ENCODE measurements at places on chromosomes 1 and 21.
A peak's percentile ranks its signal among the peaks of the same experiment; 100 is the strongest.

DNA sequence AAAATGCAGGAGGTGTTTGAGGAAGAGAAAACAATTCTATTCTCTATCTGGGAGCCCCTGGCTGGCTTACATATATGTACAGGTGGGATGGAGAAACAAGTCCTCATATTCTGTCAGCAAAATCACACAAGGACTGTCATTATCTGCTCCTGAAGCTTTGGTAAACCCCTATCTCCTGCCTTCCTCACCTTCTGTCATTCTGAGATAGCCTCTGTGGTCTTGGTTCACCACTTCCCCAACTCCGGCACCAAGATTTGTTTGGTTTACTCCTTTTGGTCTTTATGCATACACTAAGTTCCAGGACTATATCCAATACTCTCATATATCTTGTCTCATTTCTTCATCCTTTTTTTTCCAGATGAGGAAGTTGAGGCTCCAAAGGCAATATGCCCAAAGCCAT is 551.1 kb downstream of the PLPP3 start:
- DNase-seq = peak; percentile 65

DNA sequence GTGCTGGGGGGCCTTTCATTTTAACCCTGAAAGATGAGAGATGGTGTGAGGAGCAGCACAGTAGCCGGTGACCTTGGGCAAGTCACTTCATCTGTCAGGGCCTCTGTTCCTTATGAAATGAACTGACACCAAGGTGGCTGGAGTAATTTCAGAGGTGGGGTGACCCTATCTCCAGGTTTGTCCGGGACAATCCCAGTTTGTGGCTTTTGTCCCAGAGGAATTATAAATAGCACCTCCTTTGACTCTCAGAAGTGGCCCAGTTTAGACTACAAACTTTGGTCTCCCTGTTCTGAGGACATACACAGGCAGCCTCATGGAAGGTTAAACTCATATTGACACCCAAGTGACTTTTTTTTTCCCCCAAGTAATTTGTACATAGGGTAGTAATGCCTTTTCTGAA is 14.6 kb downstream of the ACTN2 start:
- DNase-seq = no peak

DNA sequence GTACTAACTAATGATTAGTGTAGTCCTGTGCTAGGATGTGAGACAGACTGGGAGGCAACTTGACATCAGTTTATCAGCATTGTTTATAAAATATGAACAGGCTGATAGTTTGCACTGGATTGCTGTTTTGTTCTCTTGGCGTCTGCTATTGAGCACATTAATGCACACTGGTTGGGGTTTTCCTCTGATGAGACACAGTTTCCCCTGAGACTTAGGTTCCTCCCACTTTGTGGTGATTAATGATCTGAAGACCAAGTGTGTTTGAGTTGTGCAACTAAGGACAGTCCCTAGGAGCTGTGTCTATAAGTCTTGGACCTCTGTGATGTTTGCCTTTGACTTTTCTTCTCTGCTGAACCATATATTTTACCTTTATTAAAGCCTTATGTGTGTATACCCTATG is 1015.4 kb downstream of the AMY1C start:
- DNase-seq = peak; percentile 37

DNA sequence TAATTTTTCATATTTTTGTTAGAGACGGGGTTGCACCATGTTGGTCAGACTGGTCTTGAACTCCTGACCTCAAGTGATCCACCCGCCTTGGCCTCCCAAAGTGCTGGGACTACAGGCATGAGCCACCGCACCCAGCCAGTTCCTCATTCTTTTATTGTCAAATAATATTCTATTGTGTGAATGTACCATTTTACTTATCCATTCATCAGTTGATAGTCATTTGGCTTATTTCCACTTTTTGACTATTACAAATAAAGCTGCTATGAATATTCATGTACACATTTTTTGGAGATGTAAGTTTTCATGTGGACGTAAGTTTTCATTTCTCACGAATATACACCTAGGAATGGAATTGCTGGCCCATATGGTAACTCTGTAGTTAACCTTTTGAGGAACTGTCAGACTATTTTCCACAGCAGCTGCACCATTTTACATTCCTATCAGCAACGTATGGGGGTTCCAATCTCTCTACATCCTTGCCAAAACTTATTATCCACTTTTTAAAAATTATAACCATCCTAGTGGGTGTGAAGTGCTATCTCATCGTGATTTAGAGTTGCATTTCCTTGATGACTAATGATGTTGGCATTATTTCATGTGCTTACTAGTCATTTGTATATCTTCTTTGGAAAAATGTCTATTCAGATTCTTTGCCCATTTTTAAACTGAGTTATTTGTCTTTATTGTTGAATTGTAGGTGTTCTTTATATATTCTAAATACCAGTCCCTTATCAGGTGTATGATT is 12.7 kb downstream of the PACC1 start:
- no peak for DNase-seq

DNA sequence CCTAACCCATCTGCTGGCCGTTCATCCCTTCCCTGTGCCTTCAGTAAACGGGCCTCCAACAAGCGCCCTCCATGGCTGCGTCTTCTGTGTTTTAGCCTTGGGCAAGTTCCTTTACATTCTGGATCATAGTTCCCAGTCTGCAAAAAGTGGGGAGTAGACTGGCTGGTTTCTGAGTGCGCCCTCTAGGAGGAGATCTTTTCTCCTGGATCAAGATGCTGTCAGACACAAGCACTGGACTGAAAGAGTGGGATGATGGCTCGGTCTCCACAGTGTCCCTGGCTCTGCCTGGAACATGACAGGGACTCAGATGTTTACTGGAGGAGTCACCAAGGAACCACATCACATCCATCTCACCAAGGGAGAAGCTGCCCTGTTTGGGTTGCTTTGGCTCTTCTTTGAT is 88.8 kb downstream of the PRDM2 start:
- no peak for DNase-seq

- DNase-seq = no peak
Measured at GRCh38 chr1:200181861-200182260, 154.4 kb downstream of the NR5A2 start.

DNA sequence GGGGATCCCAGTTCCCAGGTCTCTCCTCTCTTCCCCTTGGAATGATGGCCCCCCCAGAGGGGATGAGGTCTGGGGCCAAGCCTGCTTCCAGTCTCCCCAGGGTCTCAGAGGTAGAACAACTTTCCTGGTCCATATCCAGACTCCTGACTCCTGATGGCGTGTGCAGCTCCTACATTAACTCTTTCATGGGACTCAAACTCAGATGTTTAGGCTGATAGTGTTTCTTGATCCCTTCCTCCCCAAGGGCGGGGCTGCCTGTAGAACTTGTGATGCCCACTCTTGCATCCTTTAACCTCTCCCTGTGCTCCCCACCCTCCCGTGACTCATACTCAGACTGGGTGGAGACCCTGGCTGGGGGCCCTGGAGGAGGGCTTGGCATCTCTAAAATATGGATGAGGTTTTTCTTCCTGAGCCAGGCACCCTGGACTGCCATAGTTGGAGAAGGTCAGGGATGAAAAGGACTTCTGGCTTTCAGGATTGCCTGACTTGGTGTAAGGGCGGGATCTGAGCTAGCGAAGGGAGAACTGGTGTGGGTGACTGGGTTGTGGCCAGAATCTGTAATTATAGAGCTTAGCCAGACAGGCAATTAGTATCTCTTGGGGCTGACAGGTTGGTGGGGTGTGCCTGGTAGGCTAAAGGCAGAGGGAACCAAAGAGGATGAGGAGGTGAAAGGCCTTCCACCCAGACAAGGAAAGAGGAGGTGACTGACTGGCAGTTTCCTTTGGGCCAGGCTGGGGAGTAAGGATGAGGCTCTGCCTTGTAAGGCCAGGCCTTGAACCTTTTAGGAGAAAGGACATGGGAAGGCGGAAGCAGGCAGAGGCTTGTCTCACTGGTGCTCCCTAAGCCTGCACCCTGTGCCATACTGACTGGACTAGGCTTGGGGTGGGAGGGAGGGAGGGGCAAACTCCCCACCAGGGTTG is 1.5 kb downstream of the ATP8B2 start:
- DNase-seq = no peak

DNA sequence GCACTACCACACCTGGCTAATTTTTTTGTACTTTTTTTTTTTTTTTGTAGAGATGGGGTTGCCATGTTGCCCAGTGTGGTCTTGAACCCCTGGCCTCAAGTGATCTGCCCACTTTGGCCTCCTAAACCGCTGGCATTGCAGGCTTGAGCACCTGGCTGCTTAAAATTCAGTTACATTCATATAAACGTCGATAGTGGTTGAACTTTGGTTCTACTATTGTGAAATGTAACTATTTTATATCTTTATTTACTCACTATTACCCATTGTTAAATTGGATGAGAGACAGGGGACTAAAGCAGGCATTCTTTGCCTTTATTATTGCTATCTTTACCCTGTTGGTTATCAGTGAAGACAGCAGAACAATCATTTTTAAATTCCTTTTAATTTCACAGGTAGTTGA is 6.2 kb downstream of the SNX27 start:
- DNase-seq = no peak

- DNase-seq = no peak
Measured at GRCh38 chr1:181726320-181727012, 243.1 kb downstream of the CACNA1E start.

GRCh38 chr1:154404984-154405746 is at the start of gene IL6R:
Gene IL6R (plus strand): TSS chr1:154405343. CDS start chr1:154405630, 287 bp downstream.
- DNase-seq = peak; percentile 83

- DNase-seq = no peak
Measured at GRCh38 chr1:24965571-24965930, 35.5 kb upstream of the RUNX3 start.

- DNase-seq = no peak
Measured at GRCh38 chr1:196385109-196385508, 223.1 kb downstream of the KCNT2 start.

- DNase-seq = peak; percentile 77
Measured at GRCh38 chr1:50977575-50978143, 7.6 kb downstream of the CDKN2C start.

DNA sequence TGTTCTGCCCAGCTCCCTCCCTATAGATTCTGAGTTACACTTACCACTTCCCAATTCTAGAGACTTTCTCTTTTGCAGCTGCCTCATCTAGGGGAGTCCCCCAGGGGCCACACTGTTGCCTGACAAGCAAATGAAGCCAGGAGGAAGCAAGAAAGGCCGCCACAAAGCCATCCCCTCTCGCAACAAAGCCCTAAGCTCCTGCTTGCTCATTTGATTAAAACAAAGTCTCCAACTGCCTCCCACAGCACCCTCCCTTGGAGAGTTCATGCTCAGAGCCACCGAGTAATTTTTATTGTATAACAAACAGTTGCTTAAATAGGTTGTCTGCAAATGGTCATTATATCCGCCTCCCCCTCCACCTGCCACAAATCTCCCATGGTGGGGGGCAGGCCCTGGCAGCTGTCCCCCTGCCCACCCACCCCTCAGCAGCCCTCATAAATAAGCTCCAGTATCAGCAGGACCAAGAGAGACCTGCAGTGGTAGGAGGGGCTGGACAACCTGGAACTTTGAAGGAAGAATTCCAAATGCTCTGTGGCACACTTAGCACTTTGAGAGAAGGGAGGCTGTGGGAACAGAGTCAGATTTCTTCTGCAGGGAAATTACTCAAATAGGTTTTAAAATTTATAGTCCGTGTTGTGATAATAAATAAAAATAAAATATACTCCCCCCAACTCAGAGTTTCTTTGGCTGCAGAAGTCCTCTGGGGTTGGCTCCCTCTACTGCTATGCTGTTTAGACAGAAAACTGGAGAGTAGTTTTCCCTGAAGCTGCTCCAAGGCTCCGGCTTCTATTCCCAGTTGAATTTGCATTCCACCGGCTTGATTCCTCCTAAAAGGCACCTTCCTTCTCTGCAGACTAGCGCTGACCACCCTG is 237.5 kb downstream of the TTLL7 start:
- DNase-seq = peak; percentile 87

- no peak for DNase-seq
Measured at GRCh38 chr21:42340187-42341050, 10.4 kb downstream of the TFF2 start.

- no peak for DNase-seq
Measured at GRCh38 chr1:79903321-79903720, 896.8 kb upstream of the ADGRL4 start.

GRCh38 chr1:178025613-178026356 is 55.9 kb upstream of the SEC16B start:
- DNase-seq = no peak

DNA sequence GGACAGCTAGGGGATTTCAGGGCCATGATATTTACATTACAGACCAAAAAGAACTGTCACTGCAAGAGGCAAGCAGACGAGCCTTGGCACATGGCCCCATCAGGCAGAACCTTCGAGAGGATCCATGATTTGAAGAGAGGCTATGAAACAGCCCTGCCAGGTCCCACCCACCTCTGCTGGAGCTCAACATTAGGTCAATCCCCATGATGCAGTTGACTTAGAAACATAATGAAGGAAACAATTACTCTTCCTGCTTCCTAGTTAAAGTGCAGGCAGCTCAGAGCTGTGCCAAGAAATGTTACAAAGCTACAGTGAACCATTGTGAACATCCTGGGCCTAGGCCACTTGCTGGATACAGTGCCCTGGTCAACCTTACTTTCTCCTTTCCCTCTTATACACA is 41.7 kb upstream of the PTCH2 start:
- DNase-seq = no peak

DNA sequence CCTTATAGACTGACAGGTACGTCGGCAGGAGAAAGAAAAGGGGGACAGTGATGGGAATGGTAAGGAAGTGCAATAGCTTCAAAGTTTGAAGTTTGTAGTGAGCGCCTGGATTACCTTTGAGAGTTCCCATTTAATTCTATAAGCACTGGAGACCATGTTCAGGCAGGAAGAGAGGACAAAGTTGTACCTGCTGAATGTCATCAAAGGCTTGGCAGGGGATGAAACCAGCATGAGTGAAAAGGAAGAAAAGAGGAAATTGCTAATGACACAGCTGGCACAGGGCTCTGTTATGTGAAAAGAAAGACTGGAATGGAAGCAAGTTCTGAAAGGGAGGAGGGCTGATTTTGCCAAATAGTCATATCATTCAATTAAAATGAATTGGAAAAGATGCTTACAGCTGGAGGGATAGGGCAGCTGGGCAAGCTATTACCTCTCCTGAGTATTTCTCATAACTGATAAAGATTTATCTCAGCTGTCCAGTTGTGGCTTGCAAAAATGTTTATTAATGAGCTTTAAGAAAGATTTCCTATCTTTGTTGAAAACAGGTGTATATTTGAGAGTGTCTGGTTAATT is 109.2 kb downstream of the HMCN1 start:
- DNase-seq = no peak

GRCh38 chr1:203059485-203059884 is 26.3 kb downstream of the MYOG start:
- DNase-seq = no peak

GRCh38 chr1:7432900-7433380 is 338.2 kb upstream of the VAMP3 start:
- no peak for DNase-seq

DNA sequence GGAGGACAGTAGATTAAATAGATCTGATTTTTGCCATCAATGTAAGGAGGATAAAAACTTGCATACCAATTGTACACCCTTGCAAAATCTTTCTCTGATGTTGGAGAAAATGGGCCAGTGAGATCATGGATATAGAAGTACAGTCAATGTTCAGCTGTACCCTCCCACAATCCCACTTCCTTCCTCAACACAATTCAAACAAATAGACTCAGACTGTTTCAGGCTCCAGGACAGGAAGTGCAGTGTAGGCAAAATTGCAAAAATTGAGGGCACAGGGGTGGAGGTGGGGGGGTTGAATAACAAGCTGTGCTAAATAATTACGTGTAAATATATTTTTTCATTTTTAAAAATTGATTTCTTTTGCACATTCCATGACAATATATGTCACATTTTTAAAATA is 3.9 kb upstream of the IFI44 start:
- no peak for DNase-seq
